ENCODE measurements at places on chromosomes 7 and 10.

GRCh38 chr10:63940277-63940922, 419.2 kb downstream of the REEP3 start:
- no peak for DNase-seq

GRCh38 chr7:47875998-47876744, 72.1 kb downstream of the PKD1L1 start:
- DNase-seq, result no peak

- no peak for DNase-seq
Measured at GRCh38 chr7:79462390-79462789, 8.9 kb upstream of the MAGI2 start.

DNA sequence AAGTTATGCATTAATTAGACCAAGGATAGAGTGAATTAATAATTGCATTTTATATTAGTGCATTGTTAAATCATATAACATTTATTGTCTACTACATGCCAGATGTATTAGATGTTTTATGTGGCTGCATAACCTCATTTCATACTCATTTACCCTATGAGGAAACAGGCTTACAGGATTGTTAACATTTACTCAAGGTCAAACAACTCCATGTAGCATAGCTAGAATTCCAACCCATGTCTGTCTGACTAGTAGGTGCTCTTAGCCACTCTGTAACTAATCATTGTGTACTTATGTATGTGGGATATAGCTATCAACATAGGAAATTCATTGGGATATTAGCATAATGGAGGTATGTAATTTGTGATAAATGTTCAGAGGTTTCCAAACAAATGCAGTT, 46.3 kb downstream of the PHYHIPL start:
- no peak for DNase-seq

DNA sequence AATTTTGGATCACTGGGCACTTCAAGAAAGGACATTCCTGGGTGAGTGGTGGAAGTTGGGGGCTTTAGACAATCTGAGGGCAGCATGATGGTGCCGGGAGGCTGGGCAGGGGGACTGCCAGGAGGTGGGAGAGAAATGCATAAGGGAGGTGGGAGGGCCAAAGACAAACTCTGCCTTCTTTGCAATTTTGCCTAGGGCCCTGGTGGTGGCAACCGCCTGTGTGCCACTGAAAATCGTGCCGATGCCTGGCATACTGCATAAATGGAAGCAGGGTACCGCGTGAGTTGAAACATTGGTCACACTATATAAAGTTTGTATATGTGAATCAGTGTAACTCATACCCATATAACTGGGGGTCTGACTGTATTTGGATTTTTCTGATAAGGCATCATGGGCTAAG, 3.3 kb downstream of the LUC7L2 start:
- no peak for DNase-seq

- DNase-seq, result no peak
Measured at GRCh38 chr10:121449482-121449924, 148.7 kb downstream of the FGFR2 start.

GRCh38 chr10:104434601-104435000, 81.0 kb downstream of the CFAP58 start:
- no peak for DNase-seq

GRCh38 chr10:74320026-74320425, 169.0 kb downstream of the ADK start:
- DNase-seq, result no peak

DNA sequence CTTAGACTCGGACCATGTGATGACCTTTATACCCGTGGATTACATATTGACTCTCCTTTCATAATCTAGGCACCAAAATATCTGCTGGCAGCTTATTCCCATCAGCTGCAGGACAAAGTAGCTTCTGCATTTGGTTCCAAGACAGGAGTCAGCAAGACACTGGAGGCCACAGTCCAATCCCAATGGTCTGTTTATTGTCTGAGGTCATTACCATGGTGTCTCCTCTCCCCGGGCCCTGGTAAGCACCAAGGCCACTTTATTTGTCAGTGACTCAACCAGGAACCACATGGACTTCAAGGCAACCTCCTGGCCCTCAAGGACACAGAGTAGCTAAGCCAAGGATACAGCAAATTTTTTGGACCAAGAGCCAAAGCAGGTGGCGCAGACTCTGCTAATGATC, 36.1 kb downstream of the KCNMA1 start:
- DNase-seq, result no peak

- peak; percentile 17 for DNase-seq
Measured at GRCh38 chr7:94394437-94395140, at the start of gene COL1A2. Gene COL1A2, plus strand, starts transcription at chr7:94394895. Its CDS starts 137 bp downstream, at chr7:94395032.

DNA sequence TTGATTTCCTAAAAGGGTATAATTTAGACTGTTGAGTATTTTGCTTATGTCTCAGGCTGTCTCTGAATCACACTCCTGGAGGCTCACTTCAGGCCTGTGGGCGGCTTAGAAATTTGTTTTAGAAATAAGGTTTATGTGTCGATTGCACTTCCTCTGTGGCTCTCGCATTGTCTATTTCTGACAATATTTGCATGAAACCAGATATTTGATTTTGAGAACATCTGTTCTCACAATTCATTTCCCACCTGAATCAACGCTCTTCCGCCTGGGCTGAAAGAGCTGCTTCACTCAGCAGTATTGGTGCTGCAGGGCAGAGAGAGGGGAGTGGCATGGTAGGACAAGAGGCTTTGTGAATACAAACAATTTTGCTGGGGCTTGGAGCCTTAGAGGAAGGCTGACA, 262.0 kb downstream of the ADRA2A start:
- no peak for DNase-seq

- no peak for DNase-seq
Measured at GRCh38 chr10:4670737-4671136, 155.3 kb upstream of the AKR1E2 start.

- DNase-seq, result no peak
Measured at GRCh38 chr10:86693721-86694369, 25.5 kb downstream of the LDB3 start.

DNA sequence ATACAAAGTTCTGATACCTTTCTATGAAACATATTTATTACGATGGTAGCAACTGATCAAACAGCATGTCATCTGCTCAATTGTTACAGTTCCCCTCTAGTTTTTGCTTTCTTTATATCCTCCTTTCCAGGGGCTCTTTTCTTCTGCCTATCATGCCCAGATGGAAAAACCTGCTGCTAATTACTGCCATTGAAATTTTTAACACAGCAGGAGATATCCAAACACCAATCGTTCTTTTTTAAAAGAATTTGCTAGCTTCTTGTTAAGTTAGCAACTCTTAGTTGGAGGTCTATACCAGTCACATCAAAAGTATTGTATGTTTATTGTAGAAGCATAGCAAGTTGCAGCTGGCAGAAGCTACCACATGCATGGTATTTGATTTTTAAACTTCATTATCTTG, 768.5 kb downstream of the NXPH1 start:
- no peak for DNase-seq

- DNase-seq, result no peak
Measured at GRCh38 chr7:75667938-75668337, 70.8 kb downstream of the HIP1 start.

DNA sequence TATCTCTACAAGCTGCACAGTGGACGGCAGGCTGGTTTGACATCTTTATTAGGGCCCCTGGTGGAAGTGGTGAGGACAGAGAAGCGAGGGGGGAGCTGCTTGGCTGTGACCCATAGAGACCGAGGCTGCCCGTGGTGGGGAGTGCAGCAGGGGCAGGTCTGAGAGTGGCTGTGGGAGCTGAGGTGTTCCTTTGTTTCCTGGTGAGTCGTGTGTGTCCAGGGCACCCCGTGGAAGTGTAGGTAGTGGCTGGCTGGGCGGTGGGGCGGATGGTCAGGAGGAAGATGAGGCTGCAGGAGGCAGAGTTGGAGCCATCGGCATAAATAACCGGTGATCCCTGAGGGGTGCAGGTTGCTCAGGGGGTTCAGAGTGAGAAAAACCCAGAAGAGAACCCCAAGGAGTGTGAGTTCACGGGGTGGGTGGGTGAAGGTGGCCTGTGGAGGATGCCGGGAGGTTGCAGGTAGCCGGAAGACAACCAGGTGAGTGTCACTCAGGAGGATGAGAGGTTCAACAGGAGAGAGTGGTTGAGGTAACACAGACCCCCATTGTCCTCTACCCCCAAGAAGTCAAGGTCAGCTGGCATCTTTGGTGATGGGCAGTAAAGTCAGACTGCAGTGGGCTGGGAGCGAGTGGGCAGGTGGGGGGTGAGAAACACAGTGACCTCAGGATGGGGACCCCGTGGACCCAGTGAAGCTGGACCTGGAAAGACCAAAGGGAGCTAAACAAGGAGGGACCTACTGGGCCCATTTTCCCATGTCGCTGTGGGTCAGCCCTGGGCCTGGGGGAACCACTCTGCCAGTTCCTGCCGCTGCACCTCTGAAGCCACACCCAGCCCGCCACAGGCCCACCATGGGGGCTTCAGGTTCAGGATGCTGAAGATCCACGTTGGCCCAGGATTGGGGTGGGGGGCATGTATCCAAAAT, 7.8 kb downstream of the ATP6V0E2 start:
- DNase-seq, result no peak

- no peak for DNase-seq
Measured at GRCh38 chr7:136966825-136967224, 98.4 kb downstream of the CHRM2 start.

- DNase-seq, result no peak
Measured at GRCh38 chr10:104309980-104310978, 28.0 kb downstream of the ITPRIP start.

DNA sequence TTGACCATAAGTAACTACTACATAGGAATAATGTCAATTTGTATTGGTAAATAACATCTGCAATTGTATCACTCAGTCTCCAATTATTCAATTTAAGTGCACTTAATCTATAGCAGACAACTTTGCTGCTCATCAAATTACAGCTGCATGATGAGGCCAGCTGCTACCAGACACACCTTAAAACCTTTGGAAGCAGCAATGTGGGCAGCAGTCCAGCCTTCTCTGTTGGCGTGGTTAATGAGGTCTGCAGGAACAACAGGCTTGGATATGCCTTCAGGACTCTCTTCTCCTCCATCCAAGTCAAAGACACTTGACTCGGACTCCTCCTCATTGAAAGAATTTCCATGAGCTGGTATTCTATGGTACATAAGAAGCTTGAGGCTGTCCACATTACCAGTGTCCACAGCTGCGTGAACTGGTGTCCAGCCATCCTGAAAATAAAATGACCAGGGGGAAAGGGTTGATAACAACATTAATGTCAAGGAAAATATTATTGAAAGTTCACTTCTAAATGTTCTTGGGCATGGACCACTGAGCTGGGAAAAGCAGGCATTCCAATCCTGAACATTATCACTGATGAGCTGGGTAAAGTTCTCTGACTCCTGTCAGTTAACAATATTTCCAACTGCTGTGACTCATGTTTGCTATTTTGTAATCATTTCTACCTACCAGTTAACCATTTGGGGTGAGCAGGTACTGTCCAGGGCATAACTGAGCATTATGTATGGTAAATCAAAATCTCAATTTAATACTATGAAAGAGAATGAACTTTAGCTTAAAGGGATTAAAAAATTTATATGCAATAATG, 95.7 kb downstream of the CTTNBP2 start:
- no peak for DNase-seq

- peak; percentile 30 for DNase-seq
Measured at GRCh38 chr7:43108255-43109011, 4.0 kb upstream of the HECW1 start.

- no peak for DNase-seq
Measured at GRCh38 chr10:52121688-52122087, 192.4 kb upstream of the DKK1 start.

- no peak for DNase-seq
Measured at GRCh38 chr10:120979435-120980278, 128.5 kb downstream of the WDR11 start.

DNA sequence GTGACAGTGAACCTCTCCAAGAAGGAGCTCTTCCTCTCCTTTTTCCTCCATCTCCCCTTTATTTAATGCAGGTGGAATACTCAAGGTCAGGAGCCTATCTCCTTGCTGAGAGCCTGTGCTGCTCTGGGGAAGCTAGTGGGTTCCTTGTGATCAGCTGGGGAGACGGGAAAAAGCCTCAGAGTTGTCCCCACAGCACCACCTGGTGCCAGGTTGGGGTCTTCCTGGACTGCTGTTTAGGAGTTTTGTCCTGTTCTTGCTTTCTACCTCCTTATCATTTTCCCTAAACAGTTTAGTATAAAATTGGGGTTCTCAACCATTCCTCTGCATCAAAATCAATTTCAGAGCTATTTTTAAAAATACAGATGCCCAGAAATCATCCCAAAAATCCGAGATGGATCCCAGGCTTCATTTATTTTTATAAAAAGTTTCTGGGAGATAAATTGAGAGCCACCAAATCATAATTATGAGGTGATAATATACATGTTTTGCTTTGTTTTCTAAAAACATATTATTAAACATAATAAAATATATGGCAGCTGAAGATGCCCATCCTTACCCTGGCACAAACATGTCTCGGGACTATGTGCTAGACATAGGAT, 44.3 kb downstream of the MACC1 start:
- DNase-seq, result peak; percentile 27

DNA sequence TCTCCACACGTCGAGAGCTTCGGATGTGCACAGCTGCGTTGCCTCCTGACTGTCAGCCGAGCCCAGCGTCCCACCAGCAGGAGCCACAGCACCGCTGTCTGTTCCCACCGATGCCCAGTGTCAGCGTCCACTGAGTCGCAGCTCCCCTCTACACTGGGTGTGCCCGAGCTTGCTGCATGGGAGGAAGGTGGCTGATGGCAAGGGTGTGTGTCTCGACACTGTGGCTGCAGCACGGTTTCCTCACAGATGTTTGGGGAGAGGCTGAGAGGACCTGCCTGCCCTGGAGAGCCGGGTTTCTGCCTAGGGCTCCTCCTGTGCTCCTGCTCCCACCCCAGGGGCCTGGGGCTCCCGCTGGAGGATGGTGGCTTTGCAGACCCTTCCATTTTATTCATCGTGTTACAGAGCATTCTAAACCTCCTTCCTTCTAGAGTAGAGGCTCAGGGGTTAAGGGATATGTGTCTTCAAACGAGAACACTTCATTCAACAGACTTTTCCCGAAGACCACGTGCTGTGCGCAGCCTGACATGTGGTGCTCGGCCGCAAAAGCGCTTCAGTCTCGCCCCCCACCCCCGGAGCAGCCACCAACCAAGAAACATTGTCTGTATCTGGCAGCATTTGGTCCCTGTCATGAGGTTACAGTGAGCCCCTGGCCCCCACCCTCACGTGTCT, 384.8 kb downstream of the DNAJB6 start:
- no peak for DNase-seq

GRCh38 chr7:155206318-155207020, 91.2 kb upstream of the INSIG1 start:
- DNase-seq, result peak; percentile 65

DNA sequence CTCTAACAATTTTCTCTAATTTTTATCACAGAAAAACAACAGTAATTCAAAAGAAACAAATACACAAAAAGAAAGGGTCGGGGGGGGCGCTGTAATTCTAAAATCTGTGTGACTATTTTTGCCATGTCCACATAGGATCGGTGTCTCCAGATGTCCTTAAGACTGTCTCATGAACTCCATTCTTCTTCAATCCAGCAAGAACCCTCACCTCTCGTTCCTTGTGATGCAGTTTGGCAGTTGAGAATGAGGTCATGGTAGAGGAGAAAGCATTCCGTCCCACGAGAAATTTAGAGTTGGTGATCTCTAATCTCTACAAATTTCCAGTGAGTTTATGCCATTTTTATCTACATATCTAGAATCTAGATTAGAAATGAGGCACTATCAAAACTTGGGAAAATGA, 394.7 kb downstream of the TFEC start:
- no peak for DNase-seq

All from activated B cell treated with CpG ODN at 0.5 μM for 24 hours (primary cell).